ENCODE measurements at places on chromosomes 2 and 18. TPM values are rescaled to one million over a fixed set of nuclear protein-coding genes. Genes with fewer than 3 reads are reported as not detected.

Gene LRATD1
- 0.99 TPM for polyA plus RNA-seq

Gene NEB
- polyA plus RNA-seq = 0.37 TPM

Gene OTX1
- not detected for polyA plus RNA-seq

DNA sequence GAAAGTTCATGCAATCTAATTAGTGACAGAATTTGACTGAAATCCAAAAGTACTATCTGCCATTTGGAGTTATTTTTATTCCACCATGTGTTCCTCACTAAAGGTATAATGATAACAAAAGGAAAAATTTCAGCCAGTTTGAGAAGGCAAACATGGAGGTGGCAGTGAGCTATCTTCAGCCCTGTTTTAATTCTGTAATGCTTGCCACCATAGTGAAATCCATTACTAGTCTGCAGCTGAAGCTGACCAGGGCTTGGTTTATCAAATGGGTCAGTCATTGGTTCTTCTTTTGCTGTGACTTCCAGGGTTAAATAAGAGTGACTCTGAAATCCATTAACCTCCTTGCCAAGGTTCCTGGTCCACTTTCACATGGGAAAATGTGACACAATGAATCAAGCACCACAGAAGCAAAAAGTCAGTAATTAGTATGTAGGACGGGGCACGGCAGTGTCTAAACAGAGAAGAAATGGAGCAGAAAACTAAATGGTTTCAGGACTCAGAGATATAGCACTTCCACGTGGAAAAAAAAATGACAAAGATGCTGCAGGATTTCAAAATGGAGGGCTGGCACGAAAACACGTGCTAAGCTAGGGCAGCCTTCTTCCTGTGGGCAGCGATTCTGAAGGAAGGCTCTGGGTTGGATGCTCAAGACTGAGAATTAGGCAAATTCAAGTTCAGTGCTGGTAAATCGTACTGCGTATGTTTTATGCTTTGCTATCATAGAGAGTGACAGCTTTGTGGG lies 87.2 kb downstream of the EPHA4 start:
- no peak overlapping the region for H3K4me3 ChIP-seq
- DNase-seq = no peak
- H3K27me3 ChIP-seq = no peaks in the 10 kb centered on the region
- no peaks in the 10 kb centered on the region for H3K4me1 ChIP-seq

GRCh38 chr18:79438898-79439627 lies 43.3 kb downstream of the NFATC1 start:
- H3K27me3 ChIP-seq = no peaks in the 10 kb centered on the region
- no peaks in the 10 kb centered on the region for H3K4me1 ChIP-seq

GRCh38 chr18:36419900-36420531 lies 122.5 kb downstream of the FHOD3 start:
- no peaks in the 10 kb centered on the region for H3K36me3 ChIP-seq
- H3K27me3 ChIP-seq = no peaks in the 10 kb centered on the region
- H3K4me1 ChIP-seq = no peaks in the 10 kb centered on the region
- no peak overlapping the region for H3K27ac ChIP-seq
- DNase-seq = no peak

GRCh38 chr2:54081574-54081973 lies 33.8 kb upstream of the ACYP2 start:
- no peaks in the 10 kb centered on the region for H3K4me1 ChIP-seq
- H3K4me3 ChIP-seq = no peak overlapping the region
- DNase-seq = peak; percentile 54

DNA sequence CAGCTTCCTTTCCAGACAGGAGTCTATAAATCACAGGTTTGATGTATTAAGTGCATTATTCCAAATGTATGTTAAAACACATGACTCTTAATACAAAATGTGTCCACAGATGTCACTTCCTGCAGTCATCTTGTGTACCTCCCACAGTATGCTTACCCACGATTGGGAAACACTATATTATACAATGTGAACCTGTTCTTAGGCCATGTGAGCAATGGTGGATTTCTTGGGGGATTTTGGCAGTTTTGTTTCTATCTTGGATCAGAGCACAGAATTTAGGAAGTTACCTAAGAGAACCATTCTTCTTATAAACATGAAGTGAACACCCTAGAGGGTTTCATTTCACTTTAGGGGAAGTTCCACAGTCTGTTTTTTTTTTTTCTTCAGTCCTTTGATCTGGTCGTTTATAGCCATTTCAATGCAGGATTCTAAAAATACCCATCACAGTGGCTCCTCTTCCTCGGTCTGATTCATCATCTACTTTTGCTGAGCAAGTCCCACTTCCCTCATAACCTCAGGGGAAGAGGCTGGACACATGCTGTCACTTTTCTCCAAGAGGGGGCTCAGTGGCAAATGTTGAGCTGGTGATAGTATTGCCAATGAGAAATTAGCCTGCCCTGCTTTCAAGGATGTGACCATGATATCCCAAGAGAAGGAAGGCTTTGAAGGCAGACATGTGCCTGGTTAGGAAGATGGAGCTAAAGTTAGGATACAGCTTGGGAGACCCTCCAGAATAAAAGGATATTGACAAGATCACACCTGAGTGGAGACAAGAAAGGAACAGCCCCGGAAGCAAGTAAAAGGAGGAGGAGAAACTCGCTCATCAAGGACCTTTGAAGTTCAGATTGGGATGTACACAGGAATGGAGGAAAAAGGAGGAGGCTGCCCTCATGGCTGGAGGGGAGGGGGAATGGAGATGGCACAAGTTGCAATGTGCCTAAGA lies 22.6 kb downstream of the PLEK start:
- DNase-seq = no peak
- no peaks in the 10 kb centered on the region for H3K4me1 ChIP-seq
- no peaks in the 10 kb centered on the region for H3K36me3 ChIP-seq
- no peaks in the 10 kb centered on the region for H3K27me3 ChIP-seq

GRCh38 chr2:44009136-44009735 lies 13.4 kb upstream of the LRPPRC start:
- no peaks in the 10 kb centered on the region for H3K4me1 ChIP-seq
- no peaks in the 10 kb centered on the region for H3K27me3 ChIP-seq
- no peak overlapping the region for H3K27ac ChIP-seq
- no peaks in the 10 kb centered on the region for H3K36me3 ChIP-seq
- DNase-seq = no peak
- H3K4me3 ChIP-seq = no peak overlapping the region

GRCh38 chr2:147689220-147689909 lies 155.5 kb upstream of the ACVR2A start:
- H3K27me3 ChIP-seq = no peaks in the 10 kb centered on the region
- DNase-seq = no peak
- no peak overlapping the region for H3K4me3 ChIP-seq
- no peaks in the 10 kb centered on the region for H3K4me1 ChIP-seq

DNA sequence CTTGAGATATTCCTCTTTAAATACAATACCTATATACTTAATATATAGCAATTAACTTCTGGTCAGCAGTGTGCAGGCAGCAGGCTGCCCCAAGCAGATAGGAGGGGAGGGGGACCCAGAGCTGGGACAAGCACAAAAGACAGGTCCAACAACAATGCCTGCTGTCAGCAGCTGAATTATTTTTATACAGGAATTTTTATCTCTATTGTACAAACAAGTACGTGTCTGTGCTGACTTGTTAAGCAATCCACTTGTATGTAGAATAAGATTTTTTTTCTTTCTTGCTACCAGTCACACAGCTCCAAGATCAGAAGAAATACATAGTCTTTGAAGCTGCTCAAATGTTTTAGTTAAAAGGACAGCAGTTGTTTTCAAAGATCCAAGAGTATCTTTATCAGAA lies 16.7 kb downstream of the BCL11A start:
- no peak overlapping the region for H3K4me3 ChIP-seq
- H3K27ac ChIP-seq = no peak overlapping the region
- no peaks in the 10 kb centered on the region for H3K4me1 ChIP-seq
- peaks cover 3% of the 10 kb centered on the region for H3K27me3 ChIP-seq
- DNase-seq = no peak

- no peaks in the 10 kb centered on the region for H3K4me1 ChIP-seq
- no peak for DNase-seq
- H3K27ac ChIP-seq = no peak overlapping the region
Observed at GRCh38 chr2:111235192-111236015, 114.7 kb downstream of the BCL2L11 start.

DNA sequence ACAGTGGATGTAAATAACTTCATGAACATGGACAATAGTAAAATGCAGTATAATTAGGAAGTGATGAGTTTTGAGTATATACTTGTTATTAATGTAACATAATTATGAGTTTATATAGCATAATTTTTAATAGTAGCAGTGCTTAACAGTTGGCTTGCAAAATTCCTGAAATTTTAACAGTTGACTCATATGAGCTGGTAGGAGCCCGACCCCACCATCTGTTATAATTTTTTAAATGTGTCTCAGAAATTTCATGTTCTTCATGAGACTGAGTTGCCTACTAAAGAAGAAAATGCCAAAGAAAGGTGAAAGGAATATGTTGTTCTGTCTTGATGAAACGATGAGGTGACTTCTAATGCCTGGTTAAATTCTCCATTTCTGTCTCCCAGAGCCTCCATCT lies 62.6 kb downstream of the ITGB1BP1 start:
- DNase-seq = no peak
- no peaks in the 10 kb centered on the region for H3K27me3 ChIP-seq
- H3K4me3 ChIP-seq = no peak overlapping the region
- no peaks in the 10 kb centered on the region for H3K4me1 ChIP-seq
- no peak overlapping the region for H3K27ac ChIP-seq

DNA sequence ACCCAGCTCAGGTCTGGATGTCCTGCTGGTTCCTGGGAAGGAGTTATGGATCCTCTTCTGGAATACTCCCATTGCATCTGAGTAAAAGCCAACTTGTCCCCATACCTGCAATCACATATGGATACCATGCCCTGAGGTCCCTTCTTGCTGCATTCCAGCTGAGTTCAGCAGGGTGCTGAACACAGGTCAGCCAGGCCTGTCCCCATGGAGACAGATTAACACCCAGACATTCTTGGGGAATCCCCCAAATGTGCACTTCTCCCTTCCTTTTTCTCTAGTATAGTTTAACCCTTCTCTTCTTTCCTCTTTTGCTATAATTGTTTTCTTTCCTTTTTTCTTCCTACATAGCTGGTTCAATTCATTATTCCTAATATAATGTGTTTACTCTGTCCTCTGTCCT lies 799.6 kb upstream of the HS6ST1 start:
- H3K4me1 ChIP-seq = no peaks in the 10 kb centered on the region
- no peaks in the 10 kb centered on the region for H3K27me3 ChIP-seq

- peak overlapping the region; percentile 72 for H3K4me3 ChIP-seq
- H3K4me1 ChIP-seq = peaks cover 20% of the 10 kb centered on the region
- peak overlapping the region; percentile 98 for H3K27ac ChIP-seq
Observed at GRCh38 chr2:45652090-45653031, 886 bp downstream of the PRKCE start.

DNA sequence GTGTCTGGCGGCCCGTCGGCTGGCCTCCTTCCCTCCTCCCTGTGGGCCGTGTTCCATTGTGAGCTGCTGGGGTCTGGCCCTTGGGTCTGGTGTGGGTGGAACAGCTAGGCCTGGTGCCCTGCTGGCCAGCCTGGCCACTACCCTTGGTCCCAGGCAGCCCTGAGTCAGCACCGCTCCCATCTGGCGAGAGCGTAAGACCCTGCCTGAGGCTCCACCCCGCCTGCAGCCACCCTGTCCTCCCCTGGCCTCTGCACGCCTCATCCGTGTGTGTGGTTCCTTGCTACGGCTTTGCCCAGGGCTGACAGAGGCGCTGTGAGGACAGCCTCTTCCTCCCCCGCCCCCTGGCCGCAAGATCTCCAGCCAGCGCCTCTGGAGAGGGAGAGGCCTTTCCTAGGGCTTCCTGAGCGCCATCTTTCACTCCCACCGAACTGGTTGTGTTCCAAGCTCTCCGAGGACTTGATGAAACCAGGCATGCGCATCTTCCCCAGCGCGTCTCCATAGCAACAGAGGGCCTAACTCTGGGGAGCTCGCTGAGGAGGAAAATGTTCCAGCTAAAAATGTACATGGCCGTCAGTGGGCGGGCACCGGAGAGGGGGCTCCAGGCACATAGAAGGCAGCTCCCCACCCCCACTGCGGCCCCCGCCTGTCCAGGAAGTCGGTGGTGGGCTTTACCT lies 83.0 kb downstream of the STPG4 start:
- peaks cover 41% of the 10 kb centered on the region for H3K4me1 ChIP-seq
- no peak for DNase-seq
- H3K27me3 ChIP-seq = no peaks in the 10 kb centered on the region
- H3K36me3 ChIP-seq = no peaks in the 10 kb centered on the region
- no peak overlapping the region for H3K4me3 ChIP-seq
- peak overlapping the region; percentile 72 for H3K27ac ChIP-seq

- H3K36me3 ChIP-seq = no peaks in the 10 kb centered on the region
- H3K27ac ChIP-seq = peak within 1 kb of the TSS; percentile 18
- peaks cover 22% of the 10 kb centered on the region for H3K4me1 ChIP-seq
- no peak within 1 kb of the TSS for H3K4me3 ChIP-seq
- DNase-seq = no peak
Observed at GRCh38 chr2:120735746-120736170, at the start of gene GLI2. Gene GLI2 (plus strand): TSS chr2:120735868. CDS start chr2:120797321, 61,453 bp downstream.

DNA sequence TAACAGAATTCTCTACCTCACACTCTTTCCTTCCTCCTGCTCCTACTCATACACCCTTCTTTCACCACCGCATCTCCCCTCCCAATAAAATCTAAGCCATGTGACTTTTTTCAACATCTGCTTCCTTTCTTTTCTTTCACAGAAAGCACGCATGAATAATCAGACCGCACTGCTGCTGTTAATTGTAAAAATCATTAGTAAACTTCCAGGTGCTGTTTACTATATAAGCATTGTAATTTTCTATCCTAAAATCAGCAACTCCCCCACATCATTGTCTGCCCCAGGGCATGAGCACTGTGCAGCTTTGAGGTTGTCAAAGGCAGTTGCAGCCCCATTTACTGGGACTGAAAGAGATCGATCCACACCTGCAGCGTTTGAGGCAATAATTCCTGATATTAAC lies 782.6 kb upstream of the ID2 start:
- DNase-seq = no peak
- no peaks in the 10 kb centered on the region for H3K36me3 ChIP-seq
- no peak overlapping the region for H3K4me3 ChIP-seq
- no peak overlapping the region for H3K27ac ChIP-seq
- no peaks in the 10 kb centered on the region for H3K27me3 ChIP-seq
